Activated effector memory CD4-positive, alpha-beta T cell treated with anti-CD3 and anti-CD28 coated beads, Interleukin-2, amount 50 U/mL, for 16 hours (primary cell): ENCODE measurements at places on chromosomes 16 and 17.

DNA sequence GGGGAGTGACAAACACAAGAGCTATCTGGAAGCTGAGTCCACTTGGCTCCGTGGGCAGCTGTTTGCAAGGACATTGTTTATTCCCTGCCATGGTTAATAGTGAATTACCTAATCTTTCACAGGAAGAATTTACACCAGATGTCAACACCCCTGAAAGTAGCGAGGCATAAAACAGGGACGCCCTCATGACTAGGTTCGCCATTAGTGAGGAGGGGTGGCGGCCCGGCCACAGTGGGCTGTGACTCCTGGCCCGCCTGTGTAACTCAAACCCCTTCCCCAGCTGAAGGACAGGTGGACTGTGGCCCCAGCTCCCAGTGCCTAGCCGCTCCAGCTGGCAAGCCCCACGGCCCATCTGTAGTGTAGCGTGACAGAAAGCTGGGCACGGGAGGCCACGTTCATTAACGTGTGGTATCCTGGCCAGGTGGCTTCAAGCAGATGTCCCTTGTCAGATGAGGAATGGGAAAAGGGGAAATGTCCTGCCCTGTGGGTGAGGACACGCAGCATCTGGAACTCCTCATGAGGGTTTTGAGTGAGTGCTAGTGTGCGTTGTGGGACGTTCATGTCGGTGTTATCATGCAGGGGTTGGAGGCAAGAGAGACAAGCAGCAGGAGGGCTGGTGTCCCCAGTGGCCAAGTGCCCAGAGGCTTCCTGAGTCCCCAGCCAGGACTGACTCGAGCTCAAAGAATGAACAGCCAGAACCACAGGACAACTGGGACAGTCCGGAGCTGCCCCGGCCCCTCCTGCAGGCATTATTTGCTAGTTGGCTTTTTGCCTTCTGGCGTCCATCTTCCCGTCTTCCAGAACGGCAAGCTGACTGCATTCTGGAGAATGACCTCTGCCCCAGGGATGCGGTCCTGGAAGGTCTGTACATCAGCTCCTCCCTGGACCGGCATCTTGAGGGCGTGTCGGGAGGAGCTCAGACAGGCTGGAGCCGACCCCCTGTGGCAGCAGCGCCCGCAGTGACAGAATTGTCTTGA, 19.2 kb downstream of the KDM8 start:
- no peak for DNase-seq

DNA sequence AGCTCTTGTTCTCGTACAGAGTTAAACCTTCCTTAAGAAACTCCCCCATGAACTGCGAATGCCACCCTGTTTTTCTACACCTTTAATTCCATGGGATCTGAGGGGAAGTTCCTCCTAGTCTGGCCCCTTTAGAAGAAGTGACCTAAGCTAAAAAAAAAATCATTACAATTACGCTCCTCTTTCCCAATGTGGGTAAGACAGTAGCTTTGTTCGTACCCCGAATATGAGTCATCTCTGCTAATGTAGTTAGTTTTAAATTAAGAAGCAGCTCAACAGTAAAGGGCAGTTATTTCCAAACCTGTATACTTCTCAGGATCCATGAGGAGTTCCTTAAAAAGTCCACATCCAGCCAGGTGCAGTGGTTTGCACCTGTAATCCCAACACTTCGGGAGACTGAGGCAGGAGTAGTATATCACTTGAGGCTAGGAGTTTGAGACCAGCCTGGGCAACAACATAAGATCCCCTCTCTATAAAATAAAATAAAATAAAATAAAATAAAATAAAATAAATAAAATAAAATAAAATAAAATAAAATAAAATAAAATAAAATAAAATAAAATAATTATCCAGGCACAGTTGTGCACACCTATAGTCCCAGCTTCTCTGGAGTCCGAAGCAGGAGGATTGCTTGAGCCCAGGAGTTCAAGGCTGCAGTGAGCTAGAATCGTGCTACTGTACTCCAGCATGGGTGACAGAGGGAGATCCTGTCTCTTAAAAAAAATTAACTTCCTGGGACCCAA, 26.1 kb downstream of the RCVRN start:
- DNase-seq, result no peak

GRCh38 chr16:11143372-11144035, 112.5 kb downstream of the SOCS1 start:
- DNase-seq, result no peak

GRCh38 chr16:58336332-58337089, 41.7 kb upstream of the PRSS54 start:
- DNase-seq, result peak; percentile 93

GRCh38 chr17:63547083-63547523, 3.2 kb upstream of the DCAF7 start:
- no peak for DNase-seq

- no peak for DNase-seq
Observed at GRCh38 chr16:66717112-66717675, 20.7 kb upstream of the CMTM4 start.

DNA sequence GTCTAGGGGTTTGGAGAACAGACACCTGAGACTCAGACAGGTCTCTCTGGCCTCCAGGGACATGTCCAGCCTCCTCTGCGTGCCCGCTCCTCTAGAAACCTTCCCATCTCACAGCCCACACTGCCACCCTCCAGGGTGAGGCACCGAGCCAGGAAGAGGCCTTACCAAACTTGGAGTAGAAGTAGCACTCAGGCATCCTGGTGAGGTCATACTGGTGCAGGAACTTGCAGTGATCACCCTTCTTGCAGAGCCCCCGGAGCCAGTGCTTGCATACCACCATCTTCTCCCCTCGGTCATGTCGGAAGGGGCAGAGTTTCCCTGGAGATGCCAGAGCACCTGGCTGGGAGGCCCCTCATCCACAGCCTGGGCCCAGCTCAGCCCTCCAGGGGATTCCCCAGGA, 4.2 kb downstream of the CPSF4L start:
- DNase-seq, result no peak
